ENCODE measurements at places on chromosomes 16 and 17.

DNA sequence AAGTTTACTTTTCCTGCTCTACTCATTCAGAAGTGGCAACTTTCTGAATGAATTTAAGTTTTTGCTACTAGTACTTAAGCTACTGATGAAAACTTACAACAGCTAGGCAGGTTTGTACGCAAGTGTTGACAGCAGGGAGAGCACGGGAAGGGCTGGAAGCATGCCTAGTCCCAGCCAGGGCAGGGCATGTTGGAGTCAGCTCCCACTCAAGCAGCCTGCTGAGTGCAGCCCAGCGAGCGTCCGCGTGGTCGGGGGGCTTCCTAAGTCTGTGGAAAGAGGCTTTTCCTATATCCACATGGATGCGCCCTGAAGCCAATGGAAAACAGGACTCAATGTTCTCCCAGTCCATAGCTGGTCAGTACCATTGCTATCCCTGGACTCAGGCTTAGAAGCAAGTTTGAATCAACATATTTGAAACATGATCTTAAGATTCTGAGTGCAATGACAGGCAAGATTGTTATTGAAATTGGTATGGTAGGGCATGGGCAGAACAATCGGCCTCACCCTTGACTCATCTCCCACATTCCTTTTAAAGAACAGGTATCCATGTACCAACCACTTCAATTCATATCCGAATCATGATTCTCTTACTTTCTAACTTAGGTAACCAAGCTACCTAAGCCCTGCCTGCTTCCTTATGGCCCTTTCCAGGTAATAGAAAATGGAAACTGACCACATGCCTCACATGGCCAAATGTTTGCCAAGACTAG is 22.5 kb downstream of the CYB5D2 start:
- DNase-seq, result no peak

GRCh38 chr16:20971401-20971800 is 70.8 kb downstream of the LYRM1 start:
- no peak for DNase-seq

DNA sequence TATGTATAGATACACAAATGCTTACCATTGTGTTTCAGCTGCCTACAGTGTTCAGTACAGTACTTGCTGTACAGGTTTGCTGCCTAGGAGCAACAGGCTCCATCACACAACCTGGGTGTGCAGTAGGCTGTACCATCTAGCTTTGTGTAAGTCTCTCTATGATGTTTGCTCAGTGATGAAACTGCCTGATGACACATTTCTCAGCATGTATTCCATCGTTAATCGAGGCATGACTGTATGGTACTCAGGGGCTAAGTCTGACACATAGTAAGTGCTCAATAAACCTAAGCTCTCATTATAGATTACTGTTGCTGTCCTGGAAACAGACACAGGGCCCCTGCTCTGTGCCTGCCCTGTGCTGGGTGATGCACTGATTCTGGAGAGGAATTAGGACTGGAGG is 18.1 kb downstream of the KCNJ12 start:
- no peak for DNase-seq

- DNase-seq, result no peak
Observed at GRCh38 chr17:38563362-38564253, 42.1 kb downstream of the SRCIN1 start.

- DNase-seq, result no peak
Observed at GRCh38 chr17:4557626-4558346, 2.6 kb downstream of the GGT6 start.

GRCh38 chr16:51852892-51853291 is 694.1 kb downstream of the TOX3 start:
- no peak for DNase-seq

GRCh38 chr16:14098081-14098480 is 27.0 kb downstream of the MRTFB start:
- DNase-seq, result no peak

GRCh38 chr17:72846399-72846798 is 246.1 kb downstream of the SLC39A11 start:
- DNase-seq, result no peak

DNA sequence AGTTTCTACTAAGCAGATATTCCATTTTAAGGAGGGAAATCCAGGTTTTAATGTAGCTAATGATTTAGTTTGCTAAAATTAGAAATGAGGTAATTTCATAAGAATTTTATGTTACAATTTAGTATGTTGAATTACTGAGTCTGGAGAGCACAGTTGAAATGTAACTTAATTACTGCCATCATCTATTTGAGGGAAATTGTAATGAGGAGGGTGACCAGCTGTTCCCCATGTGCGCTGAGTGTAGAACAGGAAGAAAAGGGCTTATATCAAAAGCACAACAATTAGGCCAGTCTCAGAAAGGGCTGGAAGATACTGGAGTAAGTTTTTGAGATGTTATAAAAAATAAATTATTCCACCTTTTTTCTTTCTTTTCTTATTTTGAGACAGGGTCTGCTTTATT is 735.1 kb upstream of the GOT2 start:
- no peak for DNase-seq
